Activated B cell treated with CpG ODN at 0.5 μM for 24 hours (primary cell): ENCODE measurements at places on chromosomes 7 and 10.
A peak's percentile ranks its signal among the peaks of the same experiment; 100 is the strongest.

DNA sequence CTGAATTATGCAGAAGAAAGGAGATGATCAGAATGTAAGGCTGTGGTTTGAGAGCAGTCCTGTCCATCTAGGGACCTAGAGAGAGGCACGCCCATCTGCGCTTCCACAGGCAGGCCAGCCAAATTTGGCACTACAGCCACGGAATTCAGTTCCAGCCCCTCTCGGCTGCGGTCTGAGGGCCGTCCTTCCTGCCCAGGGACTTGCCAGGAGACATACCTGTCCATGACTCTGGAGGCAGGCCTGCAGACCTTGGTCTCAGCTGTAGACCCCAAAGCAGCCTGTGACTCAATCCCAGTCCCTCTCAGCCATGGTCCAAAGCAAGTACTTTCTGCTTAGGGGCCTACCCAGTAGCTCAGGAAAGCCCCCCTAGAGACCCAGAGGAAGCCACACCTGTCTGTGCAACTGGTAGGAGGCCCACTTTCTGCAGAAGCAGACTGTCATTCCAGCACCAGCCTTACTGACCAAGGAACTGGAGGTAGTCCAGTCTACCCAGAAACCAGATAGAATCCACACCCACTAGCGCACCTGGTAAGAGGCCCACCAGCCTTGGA, 720.9 kb downstream of the PARD3 start:
- no peak for DNase-seq

- no peak for DNase-seq
Observed at GRCh38 chr7:14892961-14893360, 9.6 kb downstream of the DGKB start.

- no peak for DNase-seq
Observed at GRCh38 chr10:69498711-69499471, 47.6 kb downstream of the TSPAN15 start.

- DNase-seq, result no peak
Observed at GRCh38 chr10:93030409-93030808, 30.2 kb upstream of the CYP26C1 start.

- DNase-seq, result no peak
Observed at GRCh38 chr10:107687701-107688100, 523.2 kb upstream of the SORCS1 start.

DNA sequence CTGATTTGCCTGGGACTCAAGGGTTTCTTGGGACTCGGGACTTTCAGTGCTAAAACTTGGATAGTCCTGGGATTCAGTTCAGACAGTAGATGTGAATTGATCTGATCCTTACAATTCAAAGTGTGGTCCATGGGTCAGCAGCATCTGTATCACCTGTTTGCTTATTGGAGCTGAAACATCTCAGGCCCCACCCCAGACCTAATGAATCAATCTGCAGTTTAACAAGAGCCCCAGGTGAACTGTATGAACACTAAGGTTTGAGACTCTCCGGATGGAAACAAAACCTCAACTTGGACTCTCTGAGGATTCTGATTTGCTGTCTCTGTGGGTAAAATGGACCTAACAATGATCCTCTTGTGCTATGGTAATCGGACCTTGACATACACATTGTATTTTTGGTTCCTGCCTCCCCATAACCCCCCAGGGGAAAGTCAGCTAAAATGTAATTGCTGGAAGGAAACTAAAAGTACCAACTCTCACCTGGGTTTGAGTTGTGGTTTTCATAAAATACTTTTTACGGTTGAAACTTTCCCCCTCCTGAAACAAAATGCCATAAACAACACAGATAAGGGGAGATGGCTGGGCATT, 11.7 kb downstream of the CYP26A1 start:
- no peak for DNase-seq

DNA sequence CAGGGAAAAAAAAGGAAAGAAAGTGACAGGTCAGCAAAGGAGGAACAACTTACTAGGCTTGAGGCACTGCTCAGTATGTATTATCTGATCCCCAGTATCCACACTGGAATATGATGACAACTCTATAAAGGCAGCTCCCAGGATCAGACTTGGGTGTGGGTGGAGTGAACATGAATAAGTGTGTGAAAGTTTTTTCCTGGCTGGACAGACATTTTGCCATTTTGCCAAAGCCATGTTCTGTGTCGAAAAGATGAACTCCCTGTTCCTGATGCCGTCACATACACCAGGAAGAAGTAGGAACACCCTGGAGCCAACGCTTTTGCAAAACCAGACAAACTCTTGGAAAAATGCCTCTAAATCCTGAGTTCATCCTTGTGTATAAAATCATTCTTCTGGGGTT, 143.2 kb upstream of the MEOX2 start:
- no peak for DNase-seq

- DNase-seq, result peak; percentile 59
Observed at GRCh38 chr10:1661859-1662437, 75.4 kb downstream of the ADARB2 start.

- DNase-seq, result no peak
Observed at GRCh38 chr7:46169384-46169755, 248.3 kb upstream of the IGFBP3 start.

DNA sequence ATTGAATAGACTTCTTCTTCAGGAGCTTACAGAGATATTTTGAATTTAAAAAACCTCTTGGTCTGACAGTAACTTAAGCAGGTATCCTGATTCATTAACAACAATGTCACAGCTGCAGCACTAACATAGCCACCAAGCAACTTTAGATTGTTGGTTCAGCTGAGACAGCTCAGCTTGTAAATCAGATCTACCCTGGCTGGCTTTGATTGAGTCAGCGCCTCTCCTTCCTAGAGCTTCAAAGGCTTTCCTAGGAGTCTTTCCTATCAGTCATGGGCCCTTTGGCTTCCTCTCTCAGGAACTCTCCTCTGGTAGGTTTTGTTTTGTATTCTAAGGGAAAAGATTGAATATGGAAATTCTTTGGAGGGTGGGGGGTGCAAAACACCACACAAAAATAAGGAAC, 70.7 kb upstream of the STEAP4 start:
- no peak for DNase-seq

DNA sequence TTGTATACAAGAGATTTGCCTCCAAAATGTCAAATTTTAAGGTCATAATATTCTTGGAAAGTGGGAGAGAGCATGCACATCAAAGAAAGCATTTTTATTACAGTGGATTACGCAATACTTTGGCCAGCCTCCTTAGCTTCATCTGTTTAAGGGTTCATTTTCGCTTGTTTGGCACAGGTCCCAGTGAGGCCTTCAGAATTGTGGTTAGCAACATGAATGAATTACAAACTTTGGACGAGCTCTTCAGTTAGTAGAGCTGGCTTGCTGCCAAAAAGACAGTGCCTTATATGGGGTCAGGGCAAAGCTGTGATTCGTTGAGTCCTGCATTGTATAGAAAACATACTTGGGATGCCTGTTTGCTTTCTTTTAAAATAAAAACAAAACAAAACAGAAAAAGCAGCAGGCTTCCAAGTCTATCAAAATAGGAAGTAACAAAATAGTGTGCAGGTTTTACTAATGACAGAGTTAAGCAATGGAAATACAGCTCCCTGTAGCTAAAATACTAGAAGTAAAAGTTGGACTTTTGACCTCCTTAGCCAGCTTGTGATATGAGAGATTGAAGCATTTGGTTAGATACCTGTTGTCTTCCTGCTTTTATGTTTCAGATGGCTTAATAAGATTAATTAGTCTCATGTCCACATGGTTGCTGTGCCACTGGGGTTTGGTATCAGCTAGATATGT, 190.8 kb downstream of the MLLT10 start:
- no peak for DNase-seq

DNA sequence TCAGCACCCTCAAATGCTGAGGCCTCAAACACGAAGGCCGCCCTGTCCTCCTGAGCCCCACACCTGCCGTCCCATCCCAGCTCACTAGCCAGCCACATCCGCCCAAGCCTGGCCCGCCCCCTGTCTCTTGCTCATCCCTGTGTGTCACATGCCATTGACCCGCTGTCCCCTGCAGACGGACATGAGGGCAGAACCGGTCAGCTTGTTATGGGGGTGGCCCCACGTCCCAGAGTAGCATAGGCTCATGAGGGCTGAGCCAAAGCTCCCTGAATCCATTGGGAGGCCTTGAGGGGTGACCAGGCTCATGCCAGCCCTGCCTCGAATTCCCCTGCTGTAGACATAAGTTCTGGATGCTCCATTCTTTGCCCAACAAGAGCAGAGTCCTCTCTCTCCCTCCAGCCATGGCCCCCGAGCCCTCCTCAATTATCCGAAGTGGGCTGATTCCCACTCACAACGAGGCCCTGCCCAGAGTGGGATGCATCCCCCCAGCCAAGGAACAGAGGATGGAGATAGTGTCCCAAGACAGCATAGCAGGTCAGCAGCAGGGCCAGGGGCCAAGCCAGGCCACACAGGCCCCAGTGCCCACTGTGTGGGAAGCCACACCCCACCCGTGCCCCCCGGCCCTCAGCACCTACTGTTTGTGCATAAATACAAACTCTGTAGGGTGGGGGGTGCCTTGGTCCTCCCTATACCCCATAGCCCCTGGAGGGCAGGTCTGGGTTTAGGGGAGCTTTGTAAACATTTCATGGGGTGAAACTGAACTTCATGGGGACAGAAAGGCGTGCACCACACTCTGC, 42.1 kb downstream of the EBF3 start:
- DNase-seq, result no peak

DNA sequence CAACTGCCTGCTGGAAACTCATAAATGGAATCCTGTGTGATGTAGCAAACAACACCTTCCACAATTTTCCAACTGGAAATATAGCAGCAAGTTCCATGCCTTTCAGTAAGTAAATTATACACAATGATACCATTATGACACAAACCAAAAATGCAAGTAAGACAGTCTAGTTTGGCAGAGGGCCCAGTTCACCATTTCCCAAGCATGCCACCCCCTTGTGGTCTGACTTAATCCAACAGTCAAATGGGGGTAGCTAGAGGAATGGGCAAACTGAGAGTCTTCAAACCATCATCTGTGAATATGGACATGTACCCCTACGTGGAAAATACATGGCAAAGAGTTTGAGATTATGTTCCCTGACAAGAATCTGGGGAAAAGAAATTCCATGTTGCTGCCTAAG, 137.6 kb upstream of the VWC2 start:
- DNase-seq, result no peak

GRCh38 chr7:29953726-29954347, 35.8 kb downstream of the SCRN1 start:
- no peak for DNase-seq

- DNase-seq, result no peak
Observed at GRCh38 chr10:132162590-132163277, 24.0 kb upstream of the DPYSL4 start.

DNA sequence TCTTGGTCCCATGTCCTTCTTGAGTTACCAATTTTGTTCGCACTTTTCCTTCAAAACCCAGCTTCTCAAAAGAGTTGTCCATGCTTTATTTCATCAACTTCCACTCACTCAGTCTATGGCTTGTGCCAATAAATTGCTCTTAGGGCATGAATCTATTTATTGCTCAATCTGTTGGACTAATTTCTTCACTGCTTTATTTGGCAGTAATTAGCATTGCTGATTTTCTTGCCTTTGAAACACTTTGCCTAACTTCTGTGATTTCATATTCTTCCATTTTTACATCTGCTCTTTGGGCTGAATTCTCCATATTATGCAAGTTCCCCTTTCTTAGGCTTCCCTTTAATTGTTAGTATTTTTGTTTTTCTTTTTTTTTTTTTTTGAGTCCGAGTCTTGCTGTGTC, 16.8 kb downstream of the DLD start:
- DNase-seq, result no peak

- no peak for DNase-seq
Observed at GRCh38 chr10:47438857-47439474, 44.9 kb downstream of the ANXA8 start.

GRCh38 chr7:133641436-133641835, 388.6 kb downstream of the EXOC4 start:
- no peak for DNase-seq

GRCh38 chr10:90887555-90887954, 15.8 kb downstream of the RPP30 start:
- DNase-seq, result no peak

DNA sequence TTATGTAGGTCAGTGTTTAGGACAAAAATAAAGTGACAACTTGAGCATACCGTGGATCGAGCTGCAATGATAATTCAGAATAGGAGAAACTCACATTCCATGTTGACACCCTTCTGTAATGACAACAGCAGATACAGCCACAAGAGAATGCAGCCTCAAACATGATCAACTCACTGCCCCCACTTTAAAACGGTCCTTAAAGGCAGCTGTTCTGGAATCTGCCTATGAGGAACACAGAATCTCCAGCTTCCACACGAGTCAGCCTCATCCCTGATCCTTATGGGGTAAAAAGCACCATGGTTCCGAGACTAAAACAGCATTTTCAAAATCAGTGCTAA, 32.5 kb upstream of the DAGLB start:
- DNase-seq, result no peak

GRCh38 chr10:121033366-121033765, 182.2 kb downstream of the WDR11 start:
- no peak for DNase-seq

- no peak for DNase-seq
Observed at GRCh38 chr10:125550362-125550761, 132.6 kb downstream of the TEX36 start.

DNA sequence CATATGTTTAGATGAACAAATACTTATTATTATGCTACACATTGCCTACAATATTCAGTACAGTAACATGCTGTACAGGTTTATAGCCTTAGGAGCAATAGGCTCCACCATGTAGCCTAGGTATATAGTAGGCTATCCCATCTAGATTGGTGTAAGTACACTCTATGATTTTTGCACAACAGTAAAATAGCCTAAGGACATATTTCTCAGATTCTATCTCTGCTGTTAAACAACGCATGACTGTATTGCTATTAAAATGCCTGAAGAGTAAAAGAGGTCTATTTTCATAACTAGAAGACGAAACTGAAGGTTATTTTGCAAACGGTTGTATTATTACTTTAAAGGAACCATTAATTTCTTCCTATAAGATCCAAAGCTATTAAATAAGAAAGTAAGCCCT, 88.3 kb downstream of the SEMA3A start:
- no peak for DNase-seq

DNA sequence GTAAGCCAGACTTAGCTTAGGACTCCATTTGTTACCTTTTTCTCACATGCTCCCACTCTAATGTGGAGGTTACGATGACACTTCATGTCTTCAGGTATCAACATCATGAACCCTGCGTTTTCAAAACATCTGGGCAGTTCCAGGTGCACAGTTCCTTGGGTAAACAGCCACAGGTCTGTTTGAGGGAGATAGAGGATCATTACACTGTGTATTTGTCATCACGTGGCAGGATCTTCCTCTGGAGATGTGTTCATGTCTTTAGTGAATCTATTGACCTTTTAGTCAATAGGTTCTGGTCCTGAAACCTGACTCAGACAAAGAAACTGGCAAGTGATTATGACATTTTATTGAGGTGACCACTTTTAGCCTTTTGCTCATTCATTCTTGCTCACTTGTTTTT, 145.5 kb downstream of the ANKRD7 start:
- no peak for DNase-seq

DNA sequence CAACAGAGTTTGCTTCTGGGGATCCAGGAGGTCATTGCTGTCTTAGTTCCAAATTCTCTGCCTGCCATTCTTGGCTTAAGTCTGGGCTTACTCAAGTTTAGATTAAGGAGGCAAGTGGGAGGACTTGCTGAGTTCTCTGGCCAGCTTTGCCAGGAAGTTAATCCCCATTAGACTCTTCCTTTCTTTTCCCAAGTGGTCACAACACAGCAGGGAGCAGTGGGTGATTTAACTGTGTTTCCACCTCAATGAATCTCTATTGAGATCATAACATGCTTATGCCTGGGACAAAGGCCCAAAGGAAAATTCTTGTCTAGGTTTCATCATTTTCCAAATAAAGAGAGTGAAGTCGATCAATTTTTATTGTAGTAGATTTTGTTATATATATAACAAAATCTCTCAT, 1159.6 kb downstream of the SORCS3 start:
- no peak for DNase-seq

- no peak for DNase-seq
Observed at GRCh38 chr7:6382817-6383216, 64.9 kb downstream of the DAGLB start.
